ENCODE measurements at places on chromosomes 7 and 10.

- DNase-seq, result peak; percentile 48
Observed at GRCh38 chr7:39428221-39428620, 138.0 kb upstream of the YAE1 start.

- DNase-seq, result no peak
Observed at GRCh38 chr10:14476641-14477407, 146.1 kb upstream of the FRMD4A start.

- no peak for DNase-seq
Observed at GRCh38 chr10:1280466-1281404, 224.6 kb downstream of the WDR37 start.

- DNase-seq, result peak; percentile 44
Observed at GRCh38 chr10:109956454-109957091, 33.3 kb upstream of the XPNPEP1 start.

DNA sequence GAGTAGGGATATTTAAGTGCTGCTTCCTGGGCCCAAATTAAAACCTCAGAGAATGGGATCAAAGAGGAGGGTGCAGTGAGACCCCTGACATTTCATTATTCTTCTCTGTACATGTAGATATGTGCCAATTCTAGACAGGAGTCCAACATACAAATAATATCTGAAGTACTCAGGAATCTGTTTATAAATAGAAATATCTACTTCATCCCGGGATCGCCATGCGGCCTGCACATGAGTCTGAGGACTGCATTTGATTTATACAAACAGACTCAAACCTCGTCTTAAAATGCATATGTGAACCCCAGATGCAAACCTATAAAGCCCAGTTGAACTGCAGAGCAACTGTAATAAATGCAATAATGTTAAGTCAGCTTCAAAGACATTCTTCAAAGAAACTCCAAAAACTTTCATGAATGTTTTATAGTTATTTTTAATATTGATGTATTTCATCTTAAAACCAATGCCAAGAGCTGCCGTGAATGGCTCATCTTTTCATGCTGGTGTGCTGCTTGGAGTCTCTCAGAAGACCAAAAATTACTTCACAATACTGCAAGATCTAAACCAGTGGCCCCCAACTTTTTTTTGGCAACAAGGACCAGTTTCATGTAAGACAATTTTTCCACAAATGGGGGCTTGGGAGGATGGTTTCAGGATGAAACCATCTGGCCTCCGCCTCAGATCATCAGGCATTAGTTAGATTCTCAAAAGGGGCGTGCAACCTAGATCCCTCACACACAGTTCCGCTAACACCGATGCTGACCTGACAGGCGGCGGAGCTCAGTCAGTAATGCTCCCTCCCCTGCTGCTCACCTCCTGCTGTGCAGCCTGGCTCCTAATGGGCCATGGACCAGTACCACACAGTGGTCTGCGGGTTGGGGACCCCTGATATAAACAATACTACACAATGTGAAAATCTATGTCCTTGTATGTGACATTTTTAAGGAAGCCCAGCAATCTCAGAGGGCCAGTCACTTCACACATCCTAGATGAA, 166.9 kb downstream of the PARD3 start:
- DNase-seq, result no peak

DNA sequence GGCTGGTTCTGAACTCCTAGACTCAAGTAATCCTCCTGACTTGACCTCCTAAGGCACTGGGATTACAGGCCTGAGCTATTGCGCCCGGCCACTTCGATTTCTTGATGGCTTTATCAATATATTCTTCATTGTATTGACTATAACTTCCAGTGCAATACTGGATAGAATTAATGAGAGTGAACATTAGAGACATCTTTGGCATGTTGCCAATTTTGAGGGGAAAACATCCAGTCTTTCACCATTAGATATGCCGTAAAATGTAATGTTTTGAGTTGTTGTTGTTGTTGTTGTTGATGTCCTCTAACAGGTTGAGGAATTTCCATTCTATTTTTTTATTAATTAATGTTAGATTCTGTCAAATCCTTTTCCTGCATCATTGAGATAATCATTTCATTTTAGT, 578.9 kb downstream of the ZWINT start:
- no peak for DNase-seq

GRCh38 chr10:49382226-49382625, 13.7 kb downstream of the DRGX start:
- DNase-seq, result no peak

- DNase-seq, result peak; percentile 93
Observed at GRCh38 chr7:6577369-6578113, at the start of gene ZDHHC4. Gene ZDHHC4 (plus strand): TSS chr7:6577454. CDS start chr7:6580562, 3,108 bp downstream.

DNA sequence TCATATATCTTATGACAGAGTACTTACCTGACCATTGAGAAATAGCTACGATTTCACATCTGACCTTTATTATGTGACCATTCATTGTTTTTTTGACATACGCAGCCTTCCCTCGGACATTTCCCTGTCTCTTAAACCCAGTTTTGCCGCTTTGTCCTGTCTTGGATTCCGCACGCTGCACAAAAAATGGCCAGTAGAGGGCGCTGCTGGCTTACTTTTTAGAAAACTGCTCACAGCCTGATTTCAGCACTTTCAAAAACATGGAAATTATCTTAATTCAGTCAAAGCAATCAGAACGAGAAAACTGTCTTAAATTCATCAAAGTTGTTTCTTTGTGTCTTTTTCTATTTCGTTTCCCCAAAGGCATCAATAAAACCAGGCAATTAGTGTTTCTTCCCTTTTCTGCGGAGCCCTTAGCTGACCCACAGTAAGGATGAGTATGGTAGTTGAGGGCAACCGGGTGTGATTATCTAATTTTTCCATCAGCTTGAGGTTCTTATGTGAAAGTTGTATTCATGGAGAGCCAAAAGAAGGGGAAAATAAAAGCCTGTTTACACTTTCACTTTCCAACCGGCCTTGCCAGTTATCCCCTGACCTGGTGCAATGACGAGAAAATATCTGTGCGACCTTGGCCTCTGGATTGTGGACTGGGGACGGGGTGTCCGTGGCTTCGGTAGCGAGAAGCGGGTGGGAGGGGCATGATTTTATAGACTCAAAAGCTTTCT, 144.4 kb downstream of the DYNC1I1 start:
- DNase-seq, result peak; percentile 79

Measured in trophoblast cell (in vitro differentiated cells and primary cell).